GM19239 (cell line): ENCODE measurements at places on chromosomes 11 and 22.

- no peak for DNase-seq
Observed at GRCh38 chr11:59413646-59414045, 12.6 kb downstream of the OR5A2 start.

DNA sequence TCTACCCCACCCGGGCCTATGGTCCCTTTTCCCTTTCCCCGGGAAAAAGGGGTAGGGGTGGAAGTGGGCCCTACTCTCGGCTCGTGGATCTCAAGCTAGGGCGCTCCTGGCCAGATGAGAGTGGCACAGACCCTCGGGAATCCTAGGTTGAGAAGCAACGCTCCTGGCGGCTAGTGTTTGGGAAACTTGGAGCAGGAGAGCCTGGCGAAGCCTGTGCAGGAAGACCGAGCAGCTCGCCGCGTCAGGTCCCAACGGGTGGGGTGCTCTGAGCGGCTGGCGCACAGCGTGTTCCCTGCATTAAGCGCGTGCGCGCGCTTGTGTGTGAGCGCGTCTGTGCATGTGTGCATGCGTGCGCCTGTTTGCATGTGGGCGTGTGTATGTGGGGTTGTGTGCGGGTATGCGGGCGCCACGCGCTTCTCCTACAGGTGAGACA is 7.1 kb upstream of the FLI1 start:
- peak; percentile 48 for DNase-seq

- no peak for DNase-seq
Observed at GRCh38 chr22:23117891-23118646, 23.7 kb downstream of the RSPH14 start.

- DNase-seq: no peak
Observed at GRCh38 chr11:112651386-112651785, 309.8 kb upstream of the NCAM1 start.

DNA sequence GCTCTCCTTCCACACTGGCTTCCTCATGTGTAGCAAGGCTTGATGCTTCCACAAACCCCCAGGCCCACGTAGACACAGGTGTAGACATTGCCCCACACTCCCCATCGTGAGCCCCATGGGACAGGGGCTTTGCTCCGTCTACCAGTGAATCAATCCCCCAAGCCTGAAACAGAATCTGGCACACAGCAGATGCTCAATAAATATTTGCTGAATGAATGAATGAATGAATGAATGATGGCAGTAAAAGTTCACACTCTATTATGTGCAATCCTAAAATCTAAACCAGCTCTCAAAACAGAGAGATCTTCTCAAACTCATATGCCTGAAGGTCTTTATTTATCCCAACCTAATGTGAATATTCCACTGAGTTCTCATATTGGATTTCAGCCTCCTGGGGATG is 69.9 kb downstream of the MN1 start:
- no peak for DNase-seq
